ENCODE measurements at places on chromosomes 12 and 14.

DNA sequence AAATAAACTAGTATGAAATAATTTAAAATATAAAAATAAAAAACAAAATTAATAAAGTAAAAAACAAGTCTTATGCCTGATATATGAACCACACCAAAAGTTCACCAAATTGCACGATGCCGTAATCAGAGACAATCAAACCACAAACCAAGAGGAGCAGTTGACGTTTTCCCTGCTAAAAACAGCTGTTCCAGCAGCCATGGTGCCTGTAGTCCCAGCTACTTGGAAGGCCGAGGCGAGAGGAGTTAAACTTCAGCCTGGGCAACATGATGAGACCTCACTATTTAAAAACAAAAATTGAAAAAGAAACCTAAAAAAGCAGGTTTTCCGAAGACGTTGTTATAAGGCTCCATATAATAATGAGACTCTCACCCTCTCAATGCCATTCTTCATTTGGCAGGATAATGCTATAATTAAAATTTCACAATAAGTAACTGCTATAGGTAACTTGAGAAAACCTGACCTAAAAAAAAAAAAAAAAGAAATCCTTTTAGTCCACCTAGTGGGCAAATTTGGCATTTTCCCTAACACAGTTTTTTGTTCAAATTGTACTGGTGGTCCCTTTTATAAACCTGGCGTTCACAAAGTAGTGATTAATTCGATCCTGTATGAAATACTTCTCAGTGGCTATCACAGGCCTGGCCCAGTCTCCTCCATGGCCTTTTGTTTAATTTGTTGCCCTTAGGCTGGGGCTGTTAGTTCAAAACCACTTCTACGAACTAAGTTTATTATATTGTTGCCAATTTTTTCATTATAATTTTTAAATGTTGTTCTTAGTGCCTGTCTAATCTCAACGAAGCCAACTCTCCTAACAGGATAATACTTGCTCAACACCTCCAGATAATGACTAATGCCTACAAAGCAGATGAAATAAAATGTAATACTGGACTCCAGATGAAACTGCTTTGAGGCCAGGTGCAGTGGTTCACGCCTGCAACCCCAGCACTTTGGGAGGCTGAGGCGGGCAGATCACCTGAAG, 62.1 kb downstream of the TNFAIP2 start:
- no peak for ATAC-seq

GRCh38 chr12:89756194-89756584, 47.6 kb upstream of the ATP2B1 start:
- peak; percentile 6 for ATAC-seq

DNA sequence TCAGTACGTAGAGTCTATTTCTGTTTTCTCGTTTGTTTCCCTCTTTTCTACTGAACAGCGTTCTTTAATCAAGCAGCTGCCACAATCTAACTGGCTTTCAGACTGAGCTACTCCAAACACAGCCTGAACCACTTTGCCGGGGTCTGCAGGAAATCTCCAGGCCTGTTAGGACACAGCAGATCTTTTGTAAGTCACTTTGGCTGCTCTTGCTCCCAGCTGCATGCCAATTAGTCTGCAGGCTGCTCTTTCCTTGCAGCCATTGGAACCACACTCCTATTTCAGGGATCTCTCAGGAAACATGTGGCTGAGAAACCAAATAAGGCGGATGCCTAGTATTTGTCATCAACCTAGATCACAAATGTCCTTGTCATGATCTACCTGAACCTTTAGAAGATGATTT, 73.6 kb downstream of the TMTC1 start:
- no peak for ATAC-seq

DNA sequence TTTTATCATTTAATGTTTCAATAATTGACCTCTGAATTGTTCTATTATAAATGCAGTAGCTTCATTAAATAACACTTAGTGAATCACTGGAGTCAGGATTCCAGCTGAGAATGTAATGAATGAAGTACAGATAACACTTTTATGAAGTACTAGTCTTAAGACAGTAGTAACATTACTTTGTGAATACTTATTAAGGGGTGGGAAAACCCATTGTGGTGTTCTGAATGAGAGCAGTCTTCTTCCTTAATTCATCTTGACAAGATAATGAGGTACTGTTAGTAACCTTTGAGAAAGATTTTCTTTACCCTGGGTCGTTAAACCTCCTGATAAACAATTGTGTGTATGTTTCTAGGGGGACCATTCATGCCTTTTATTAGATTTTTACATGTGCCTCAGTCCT, 12.7 kb downstream of the NUP107 start:
- no peak for ATAC-seq

DNA sequence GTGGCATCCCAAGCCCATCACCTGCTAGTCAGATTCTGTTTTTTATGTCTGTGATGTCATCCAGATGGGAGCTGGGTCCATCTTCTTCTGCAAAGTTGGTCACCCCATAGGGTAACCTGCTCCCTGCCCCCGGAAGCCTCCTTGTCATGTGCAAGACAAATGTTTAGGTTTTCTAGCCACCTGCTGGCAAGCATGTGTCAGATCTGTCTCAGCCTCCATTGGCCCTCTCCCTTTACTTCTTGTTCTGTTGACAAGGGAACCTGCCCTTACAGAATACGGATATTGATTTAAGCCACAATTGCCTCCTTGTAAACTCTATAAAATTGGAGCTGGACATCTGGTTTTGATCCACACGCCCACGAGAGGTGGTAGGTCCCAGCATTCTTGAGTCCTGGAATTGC, 7.5 kb downstream of the NTF3 start:
- no peak for ATAC-seq

- ATAC-seq, result no peak
Measured at GRCh38 chr12:129657179-129657578, 246.6 kb downstream of the TMEM132D start.

DNA sequence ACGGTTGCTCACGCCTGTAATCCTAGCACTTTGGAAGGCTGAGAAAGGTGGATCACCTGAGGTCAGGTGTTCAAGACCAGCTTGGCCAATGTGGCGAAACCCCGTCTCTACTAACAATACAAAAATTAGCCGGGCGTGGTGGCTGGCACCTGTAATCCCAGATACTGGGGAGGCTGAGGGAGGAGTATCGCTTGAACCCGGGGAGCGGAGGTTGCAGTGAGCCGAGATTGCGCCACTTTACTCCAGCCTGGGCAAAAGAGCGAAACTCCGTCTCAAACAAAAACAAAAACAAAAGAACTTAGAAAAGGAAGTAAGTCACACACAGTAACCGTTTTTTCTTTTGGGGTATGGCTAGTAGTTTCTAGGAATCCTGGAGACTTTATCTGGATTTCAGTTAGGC, 1.7 kb upstream of the PALS1 start:
- no peak for ATAC-seq

DNA sequence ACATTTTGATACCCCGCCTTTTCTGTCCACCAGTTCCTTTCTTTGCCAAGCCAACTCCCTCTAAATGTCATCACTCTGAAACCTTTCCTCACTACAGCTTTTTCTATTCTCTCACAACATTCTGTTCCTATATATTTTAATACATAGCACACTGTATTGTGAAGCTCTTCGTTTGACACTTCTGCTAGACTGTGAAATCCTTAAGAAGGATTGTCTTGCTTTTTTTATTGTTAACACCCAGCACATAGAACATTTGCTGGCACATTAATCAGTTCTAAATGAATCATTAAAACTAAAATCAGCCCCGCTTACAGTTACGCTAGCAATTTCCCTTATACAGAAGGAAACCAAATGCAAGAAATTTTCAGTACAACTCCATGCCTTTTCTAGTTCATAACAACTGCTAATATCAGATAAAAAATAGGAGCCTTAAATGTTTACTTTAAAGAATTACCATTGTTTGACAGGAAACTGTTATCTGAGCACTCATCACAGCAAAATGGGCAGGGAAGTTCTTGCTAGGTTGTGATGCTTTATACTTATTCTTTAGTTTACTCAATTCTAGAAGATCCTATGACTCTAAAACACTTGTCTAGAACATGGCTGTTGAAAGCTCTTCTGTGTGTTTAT, 93.5 kb downstream of the PPP1R12A start:
- peak; percentile 20 for ATAC-seq
